ENCODE measurements at places on chromosomes 4 and X.

- H3K4me3 ChIP-seq: peak overlapping the region; percentile 56
- H3K27ac ChIP-seq: no peak overlapping the region
- H3K36me3 ChIP-seq: no peaks in the 10 kb centered on the region
- no peaks in the 10 kb centered on the region for H3K27me3 ChIP-seq
These were observed 64.7 kb upstream of the MAP9 start for GRCh38 chr4:155441475-155441874.

DNA sequence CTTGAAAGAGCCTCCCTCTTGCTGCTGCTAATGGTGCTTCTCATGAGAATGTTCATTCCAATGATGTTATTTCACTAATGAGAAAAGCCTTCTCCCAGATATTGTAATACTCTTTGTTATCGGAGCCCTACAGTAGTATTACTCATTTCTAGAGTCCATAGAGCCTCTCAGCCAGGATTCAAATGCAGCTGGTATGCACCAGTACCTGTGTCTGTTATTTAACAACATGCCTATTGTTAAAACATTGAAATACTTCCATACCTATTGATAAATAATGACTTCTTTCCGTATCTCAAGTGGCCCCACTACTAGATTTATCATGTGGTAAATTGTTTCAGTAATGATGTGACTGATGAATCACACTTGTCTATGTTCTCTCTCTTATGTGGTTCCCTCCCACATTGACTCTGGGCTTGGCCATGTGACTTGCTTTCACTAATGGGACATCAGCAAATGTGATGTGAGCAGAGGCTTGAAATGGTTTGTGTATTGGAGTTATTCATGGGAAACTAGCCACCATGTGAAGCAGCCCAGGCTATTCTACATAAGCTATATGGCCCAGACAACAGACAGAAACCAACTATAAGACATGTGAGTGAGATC lies 207.6 kb downstream of the THOC2 start:
- no peaks in the 10 kb centered on the region for H3K4me1 ChIP-seq
- no peak overlapping the region for H3K27ac ChIP-seq
- H3K27me3 ChIP-seq: no peaks in the 10 kb centered on the region
- no peak for DNase-seq
- H3K36me3 ChIP-seq: no peaks in the 10 kb centered on the region
- H3K4me3 ChIP-seq: no peak overlapping the region

DNA sequence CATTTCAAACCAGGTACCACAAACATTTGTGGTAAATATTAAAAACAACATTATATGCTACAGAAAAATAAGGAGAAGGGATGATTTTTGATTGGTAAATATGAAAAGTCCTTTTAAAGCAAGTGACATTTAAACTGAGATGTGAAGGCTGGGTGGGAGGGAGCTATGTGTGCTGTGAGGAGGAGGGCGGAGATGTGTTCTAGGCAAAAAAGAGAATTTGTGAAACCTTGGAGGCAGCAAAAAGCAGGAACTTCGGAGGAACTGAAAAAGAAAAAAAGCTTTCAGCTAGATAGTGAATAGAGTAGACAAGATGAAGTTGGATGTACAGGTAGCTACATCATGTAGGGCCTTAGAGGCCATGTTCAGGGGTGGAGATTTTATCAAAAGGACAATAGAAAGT lies 10.1 kb upstream of the ARAP2 start:
- no peak overlapping the region for H3K27ac ChIP-seq
- H3K27me3 ChIP-seq: no peaks in the 10 kb centered on the region
- H3K4me3 ChIP-seq: no peak overlapping the region
- H3K4me1 ChIP-seq: no peaks in the 10 kb centered on the region
- H3K36me3 ChIP-seq: no peaks in the 10 kb centered on the region
- no peak for DNase-seq

- H3K27me3 ChIP-seq: no peaks in the 10 kb centered on the region
- peak overlapping the region; percentile 10 for H3K4me3 ChIP-seq
- no peaks in the 10 kb centered on the region for H3K36me3 ChIP-seq
- H3K4me1 ChIP-seq: peaks cover 22% of the 10 kb centered on the region
- peak overlapping the region; percentile 25 for H3K27ac ChIP-seq
These were observed 70.1 kb upstream of the CBR4 start for GRCh38 chr4:169079942-169080827.

DNA sequence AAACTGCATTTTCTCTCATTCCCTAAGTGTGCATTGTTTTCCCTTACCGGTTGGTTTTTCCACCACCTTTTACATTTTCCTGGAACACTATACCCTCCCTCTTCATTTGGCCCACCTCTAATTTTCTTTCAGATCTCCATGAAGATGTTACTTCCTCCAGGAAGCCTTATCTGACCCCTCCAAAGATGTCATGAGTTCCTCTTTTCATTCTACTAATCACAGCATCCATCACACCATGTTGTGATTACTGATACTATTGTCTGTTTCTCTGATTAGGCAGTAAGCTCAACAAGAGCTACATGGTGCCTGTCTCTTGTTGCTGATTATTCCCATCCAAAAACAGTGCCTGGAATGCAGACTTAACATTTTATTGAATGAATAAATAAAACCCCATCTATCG lies 2.9 kb upstream of the AFP start:
- no peak overlapping the region for H3K4me3 ChIP-seq
- no peaks in the 10 kb centered on the region for H3K27me3 ChIP-seq
- no peaks in the 10 kb centered on the region for H3K4me1 ChIP-seq
- no peak for DNase-seq
- H3K36me3 ChIP-seq: no peaks in the 10 kb centered on the region
- no peak overlapping the region for H3K27ac ChIP-seq
